ENCODE measurements at places on chromosomes 2 and 18. TPM values are rescaled to one million over a fixed set of nuclear protein-coding genes. Genes with fewer than 3 reads are reported as not detected.

The DAPL1 gene
- not detected for total RNA-seq

The CYBRD1 gene
- total RNA-seq = 951 TPM

The HSBP1L1 gene
- 64.9 TPM for total RNA-seq

The ADGRF3 gene
- total RNA-seq = not detected

The CLEC4F gene
- 32.2 TPM for total RNA-seq

The RAD51AP2 gene
- not detected for total RNA-seq

The RAPGEF4 gene
- total RNA-seq = 73.4 TPM

The PLEK gene
- total RNA-seq = 46.2 TPM

The NXPH2 gene
- total RNA-seq = not detected

The ZEB2 gene
- total RNA-seq = 35.3 TPM

The C2orf81 gene
- 1.1 TPM for total RNA-seq

The GALNT13 gene
- 2.4 TPM for total RNA-seq

The PDE11A gene
- 1.7 TPM for total RNA-seq

The ZBTB7C gene
- 14.5 TPM for total RNA-seq

The IL36RN gene
- not detected for total RNA-seq

The LRRTM1 gene
- total RNA-seq = not detected

The PLEKHB2 gene
- 150 TPM for total RNA-seq

The GCA gene
- total RNA-seq = 17.9 TPM

The NEB gene
- total RNA-seq = 5.1 TPM

The ARMC9 gene
- 15.7 TPM for total RNA-seq

The MAPRE3 gene
- total RNA-seq = 4.2 TPM

The CASP10 gene
- 38.2 TPM for total RNA-seq

The OSR1 gene
- 14.9 TPM for total RNA-seq

The PJVK gene
- 1.7 TPM for total RNA-seq

The GPR45 gene
- total RNA-seq = not detected

The RGPD5 gene
- total RNA-seq = 37.4 TPM

The LHCGR gene
- not detected for total RNA-seq

The SLC30A3 gene
- total RNA-seq = not detected

The CEP192 gene
- total RNA-seq = 42.3 TPM

The KYNU gene
- total RNA-seq = 2.1 TPM

All from Peyer's patch (tissue), 4 donors.